ENCODE measurements at places on chromosomes 5 and 9.

DNA sequence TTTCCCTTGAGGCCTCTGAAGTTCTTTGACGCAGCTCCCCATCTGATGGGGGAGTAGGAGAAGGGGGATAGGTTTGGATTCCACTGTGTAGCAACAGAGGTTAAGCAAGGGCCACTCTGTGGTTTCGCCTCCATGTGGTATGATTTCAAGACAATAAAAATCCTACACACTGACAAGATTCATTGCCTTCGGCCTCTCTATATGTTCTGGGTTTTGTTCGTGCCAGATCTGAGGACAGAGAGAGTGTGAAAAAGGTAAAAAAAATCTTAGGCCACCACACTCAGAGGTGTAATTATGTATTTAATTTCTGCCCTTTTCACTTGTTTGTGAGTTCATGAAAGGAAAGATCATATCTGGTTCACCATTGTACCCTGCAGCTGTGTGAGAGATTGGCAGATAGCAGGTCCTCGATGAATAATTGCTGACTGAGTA lies 715.2 kb upstream of the ZNF608 start:
- no peak for DNase-seq

GRCh38 chr5:115262011-115262320 lies 711 bp downstream of the PGGT1B start:
- no peak for DNase-seq

DNA sequence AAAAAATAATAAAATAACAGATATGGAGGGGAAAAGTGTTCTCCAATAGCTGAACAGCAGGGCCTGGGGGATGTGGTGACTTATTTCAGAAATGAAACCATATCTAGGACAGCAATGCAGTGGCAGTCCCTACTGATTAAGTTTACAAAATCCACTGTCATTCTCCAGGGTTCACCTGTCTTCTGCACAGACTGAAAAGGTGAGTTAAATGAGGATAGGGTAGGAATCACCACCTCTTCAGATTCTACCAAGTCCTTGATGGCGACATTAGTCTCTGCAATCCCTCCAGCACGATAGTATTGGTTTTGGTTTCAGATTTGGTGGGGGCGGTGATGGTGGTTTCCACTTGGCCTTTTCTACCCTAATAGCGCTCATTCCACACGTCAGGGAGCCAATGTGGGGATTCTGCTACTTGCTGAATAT lies 32.3 kb upstream of the NPM1 start:
- no peak for DNase-seq

- DNase-seq, result no peak
These were observed 103.9 kb upstream of the IFNE start for GRCh38 chr9:21585756-21586752.

DNA sequence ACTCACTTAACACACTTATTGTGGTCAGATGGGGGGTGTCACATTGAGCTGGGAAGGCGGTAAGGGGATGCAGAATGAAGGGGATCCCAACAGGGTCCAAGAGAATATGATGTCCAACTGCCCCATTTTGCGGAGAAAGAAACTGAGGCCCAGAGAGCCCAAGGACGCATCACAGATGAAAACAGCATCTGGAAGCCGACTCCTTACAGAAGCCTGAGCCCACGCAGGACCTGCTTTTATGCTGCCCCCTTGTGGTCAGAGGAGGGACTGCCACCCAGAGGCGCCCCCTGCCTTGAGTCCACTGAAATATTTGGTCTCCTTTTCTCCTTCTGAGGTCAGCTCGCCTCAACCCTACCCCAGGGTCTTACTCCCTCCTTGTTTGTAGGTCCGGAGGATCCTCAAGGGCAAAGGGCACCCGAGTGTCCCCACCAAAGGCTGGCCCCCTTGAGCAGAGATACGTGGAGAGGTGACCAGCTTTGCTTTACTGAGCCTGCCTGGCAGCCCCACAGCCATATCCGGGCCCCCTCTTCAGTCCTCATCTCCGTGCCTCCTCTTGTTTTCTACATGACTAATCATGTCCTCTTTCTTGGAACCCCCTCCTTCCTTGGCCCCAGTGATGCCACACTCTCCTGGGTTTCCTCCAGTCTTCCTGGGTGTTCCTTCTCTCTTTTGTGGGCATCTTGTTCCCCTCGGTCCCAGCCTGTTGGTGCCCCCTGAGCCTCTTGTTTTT lies 30.0 kb upstream of the TTLL11 start:
- peak; percentile 62 for DNase-seq

DNA sequence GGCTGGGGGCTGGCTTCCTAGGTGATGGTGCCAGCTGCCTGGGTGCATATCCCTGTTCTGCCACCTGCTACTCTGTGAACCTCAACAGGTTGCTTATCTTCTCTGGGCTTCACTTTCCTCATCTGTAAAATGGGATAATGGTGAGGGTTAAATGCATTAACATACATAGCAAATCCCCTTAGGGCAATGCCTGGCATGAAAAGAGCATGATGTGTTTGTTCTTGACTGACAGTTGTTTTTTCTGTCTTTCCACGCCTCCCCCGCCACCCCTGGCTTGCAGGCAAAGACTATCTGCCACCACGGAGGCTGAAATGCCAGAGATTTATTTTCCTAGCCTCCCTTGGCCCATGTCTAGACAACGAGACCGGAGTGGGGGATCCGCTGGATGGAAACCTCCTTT lies 280.5 kb downstream of the NSG2 start:
- no peak for DNase-seq

DNA sequence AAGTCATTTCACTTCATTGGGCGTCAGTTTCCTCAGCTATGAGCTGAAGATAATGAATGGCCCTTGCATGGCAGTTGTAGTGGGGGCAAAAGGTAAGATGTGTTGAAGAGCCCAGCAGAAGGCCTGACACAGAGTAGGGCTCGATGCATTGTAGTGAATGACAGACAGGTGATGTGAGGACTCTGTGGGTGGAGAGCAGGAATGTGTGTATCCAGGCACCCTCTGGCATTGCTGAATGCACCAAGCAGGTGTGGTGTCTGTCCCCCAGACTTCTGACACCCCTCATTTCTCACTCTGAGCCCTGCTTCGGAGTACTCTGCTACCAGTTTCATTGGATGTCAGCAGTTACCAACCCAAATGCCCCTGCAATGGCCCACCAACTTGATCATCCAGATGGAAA lies 22.4 kb downstream of the LHX2 start:
- DNase-seq, result no peak

DNA sequence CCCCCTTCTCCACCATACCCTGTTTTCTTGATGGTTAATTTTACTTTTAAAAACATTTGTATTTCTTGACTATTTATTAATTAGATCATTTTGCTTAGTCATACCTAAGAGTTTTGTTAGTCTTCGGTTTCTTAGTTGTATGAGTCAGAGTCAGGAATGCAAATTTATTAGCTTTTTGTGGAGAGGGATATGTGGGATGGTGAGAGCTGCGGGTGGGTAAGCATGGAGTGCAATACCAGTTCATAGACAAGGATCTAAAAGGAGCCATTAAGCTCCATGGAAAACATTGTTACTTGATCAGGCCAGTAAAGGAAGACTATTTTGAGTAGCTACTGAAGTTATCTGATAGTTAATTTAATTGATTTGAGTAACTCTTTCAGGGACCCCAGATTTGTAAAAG lies 77.5 kb downstream of the ZSWIM6 start:
- DNase-seq, result no peak

GRCh38 chr9:89963280-89963679 lies 358.5 kb downstream of the GADD45G start:
- no peak for DNase-seq

DNA sequence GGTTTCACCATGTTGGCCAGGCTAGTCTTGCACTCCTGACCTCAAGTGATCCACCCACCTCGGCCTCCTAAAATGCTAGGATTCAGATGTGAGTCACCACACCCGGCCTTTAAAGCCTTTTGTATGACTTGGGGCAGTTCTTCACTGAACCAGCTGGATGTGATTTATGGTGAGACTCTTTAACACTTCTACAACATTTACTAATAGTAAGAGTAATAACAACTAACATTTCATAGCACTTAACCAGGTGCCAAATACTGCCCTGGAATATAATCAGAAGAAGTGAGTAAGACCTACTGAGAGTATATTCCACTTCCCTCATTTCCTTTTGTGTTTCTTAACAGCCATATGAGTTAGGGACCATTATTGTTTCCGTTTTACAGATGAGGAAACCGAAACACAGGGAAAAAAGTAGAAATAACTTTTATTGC lies 10.0 kb downstream of the ZSWIM6 start:
- DNase-seq, result no peak

GRCh38 chr9:91474656-91475055 lies 51.0 kb upstream of the NFIL3 start:
- DNase-seq, result no peak

DNA sequence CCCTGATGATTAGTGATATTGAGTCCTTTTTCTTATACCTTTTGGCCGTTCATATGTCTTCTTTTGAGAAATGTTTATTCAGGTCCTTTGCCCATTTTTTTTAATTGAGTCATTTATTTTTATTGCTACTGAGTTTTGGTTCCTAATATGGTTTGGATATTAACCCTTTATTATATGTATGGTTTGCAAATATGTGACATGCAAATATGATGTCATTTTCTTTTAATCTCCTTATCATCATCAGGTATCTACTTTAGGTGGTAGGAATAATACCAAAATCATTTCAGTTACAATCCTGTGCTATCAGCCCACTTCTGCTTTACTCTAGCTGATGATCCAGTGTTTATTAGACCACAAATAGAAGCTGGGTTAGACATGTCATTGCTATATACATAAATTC lies 102.3 kb upstream of the TRPC7 start:
- no peak for DNase-seq

GRCh38 chr5:15983392-15983791 lies 196.2 kb downstream of the MARCHF11 start:
- DNase-seq, result no peak

DNA sequence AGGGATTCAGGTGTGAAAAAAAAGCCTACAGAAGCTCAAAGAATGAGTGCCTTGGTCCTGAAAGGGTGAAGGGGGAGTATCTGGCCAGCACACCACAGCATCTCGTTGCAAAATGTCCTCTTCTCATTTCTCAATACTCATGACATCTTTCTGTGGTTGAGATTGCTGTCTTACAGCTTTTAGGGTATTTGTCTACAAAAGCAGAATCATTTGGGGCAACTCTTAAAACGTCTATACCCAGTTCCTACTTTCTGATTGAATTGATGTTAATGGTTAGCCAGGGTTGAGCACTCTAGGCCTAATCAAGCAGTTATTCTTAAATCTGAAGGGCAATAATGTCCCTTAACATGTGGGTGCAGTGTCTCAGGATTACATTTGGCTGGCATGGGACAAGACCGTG lies 21.2 kb upstream of the PCSK5 start:
- no peak for DNase-seq

GRCh38 chr5:67315082-67315989 lies 118.7 kb upstream of the CD180 start:
- DNase-seq, result no peak

DNA sequence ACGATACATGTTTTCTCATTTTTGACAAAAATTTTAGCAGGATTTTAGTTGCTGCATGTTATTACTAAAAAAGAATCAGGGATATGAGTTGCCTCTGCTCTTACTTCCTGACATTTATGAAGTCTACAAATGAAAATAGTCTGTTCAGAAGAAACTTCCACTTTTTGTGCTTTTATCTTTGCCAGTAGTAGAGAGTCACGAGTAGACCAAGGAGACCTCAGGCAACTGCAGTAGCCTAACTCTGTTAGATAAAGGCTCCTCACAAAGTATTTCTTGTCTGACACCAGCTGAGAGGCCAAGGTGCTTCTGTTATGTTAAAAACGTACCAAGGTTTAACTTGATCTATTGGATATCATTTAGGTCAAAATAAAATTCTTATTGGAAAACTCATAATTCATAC lies 333.9 kb downstream of the NR2F1-AS1 start:
- DNase-seq, result no peak

DNA sequence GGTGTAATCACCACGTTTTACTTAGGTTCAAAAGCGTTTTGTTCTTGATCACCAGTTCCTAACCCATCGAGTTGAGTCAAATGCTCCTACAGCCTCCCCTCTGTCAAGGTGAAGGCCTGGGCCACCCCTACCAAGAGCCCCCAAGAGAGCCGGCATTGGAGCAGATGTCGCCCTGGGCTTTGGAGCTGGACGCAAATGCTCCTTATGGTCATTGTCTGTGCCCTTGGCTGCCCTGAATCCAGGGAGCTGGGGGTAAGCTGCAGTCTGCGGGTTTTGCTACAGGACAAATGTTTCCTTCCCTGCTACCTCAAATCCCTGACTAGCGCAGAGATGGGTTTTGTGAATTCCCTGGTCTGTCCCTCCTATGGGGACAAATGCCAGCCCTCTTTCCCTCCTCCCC lies 4.9 kb downstream of the RNF183 start:
- DNase-seq, result no peak

GRCh38 chr5:40260361-40260760 lies 419.4 kb upstream of the PTGER4 start:
- DNase-seq, result peak; percentile 27

GRCh38 chr5:60333005-60333571 lies 366.9 kb downstream of the DEPDC1B start:
- DNase-seq, result no peak

- DNase-seq, result no peak
These were observed 29.3 kb upstream of the NR3C1 start for GRCh38 chr5:143432658-143433239.

DNA sequence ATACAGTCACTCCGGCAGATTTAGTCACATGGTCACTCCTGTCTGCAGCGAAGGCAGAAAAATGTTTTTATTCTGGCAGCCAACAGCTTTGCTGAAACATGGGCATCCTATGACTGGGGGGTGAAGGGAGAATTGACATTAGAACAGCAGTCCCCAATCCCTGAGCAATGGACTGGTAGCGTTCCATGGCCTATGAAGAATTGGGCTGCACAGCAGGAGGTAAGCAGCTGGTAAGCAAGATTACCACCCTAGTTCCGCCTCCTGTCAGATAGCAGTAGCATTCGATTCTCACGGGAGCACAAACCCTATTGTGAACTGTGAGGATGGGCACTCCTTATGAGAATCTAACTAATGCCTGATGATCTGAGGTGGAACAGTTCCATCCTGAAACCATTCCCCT lies 93.1 kb upstream of the FTMT start:
- no peak for DNase-seq

- DNase-seq, result peak; percentile 71
These were observed 4.2 kb upstream of the ENTPD8 start for GRCh38 chr9:137445275-137445807.

DNA sequence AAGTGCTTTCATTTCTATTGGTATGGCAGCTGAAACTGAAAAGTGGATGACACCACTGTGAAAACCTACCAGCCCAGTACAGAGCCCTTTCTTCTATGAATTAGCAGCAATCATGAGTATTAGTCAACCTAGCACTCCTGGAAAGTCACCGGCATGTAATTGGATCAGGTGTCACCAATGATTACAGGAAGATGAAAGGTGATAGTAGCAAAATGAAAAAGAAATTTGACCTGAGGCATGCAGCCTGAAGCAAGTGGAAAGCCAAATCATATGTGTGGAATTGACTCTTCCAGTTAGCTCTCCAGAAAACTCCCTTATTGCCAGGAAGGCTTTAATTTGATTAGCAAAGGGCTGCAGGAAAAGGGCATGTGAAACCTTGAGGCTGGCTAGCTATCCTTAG lies 81.2 kb upstream of the NAA35 start:
- DNase-seq, result no peak
